ENCODE measurements at places on chromosomes 1 and 21.

DNA sequence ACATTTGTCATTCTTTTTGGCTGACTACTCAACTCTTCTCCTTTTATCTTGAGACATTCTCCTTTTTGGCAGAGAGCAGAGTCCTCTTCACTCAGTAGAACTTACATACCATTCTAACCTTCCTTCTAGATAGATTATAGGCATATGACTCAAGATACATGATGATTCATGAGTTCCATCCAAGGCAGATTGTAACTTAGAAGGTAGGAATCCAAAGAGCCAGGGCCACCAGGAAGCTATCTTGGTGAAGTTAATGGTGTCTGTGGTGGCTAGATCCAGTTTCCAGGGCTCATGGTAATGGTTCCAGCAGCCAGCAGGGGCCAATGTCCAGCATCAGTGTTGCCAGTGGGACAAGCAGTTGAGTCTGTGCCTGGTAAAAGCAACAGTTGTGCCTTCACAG is 76.1 kb upstream of the KIAA0040 start:
- no peak for DNase-seq

DNA sequence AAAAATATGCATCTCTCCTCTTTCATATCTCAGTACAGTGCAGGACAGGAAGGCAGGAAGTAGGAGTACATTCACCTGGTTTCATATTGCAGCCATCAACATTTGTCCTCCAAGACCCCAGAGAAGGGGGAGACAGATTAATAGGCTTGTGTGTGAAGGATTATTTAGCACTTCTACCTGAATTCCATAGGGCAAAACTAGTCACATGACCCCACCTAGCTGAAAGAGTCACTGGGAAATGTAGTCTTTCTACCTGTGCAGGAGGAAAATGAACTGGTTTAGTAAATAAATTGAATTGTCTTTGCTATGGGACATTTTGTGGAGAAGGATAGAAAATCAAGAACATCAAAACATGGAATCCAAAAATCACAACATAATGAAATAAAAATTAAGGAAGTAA is 13.9 kb upstream of the TRIM33 start:
- DNase-seq, result no peak

- DNase-seq, result no peak
These were observed 31.8 kb downstream of the UCK2 start for GRCh38 chr1:165858967-165859845.

- no peak for DNase-seq
These were observed 123.1 kb downstream of the AKT3 start for GRCh38 chr1:243726806-243727502.

DNA sequence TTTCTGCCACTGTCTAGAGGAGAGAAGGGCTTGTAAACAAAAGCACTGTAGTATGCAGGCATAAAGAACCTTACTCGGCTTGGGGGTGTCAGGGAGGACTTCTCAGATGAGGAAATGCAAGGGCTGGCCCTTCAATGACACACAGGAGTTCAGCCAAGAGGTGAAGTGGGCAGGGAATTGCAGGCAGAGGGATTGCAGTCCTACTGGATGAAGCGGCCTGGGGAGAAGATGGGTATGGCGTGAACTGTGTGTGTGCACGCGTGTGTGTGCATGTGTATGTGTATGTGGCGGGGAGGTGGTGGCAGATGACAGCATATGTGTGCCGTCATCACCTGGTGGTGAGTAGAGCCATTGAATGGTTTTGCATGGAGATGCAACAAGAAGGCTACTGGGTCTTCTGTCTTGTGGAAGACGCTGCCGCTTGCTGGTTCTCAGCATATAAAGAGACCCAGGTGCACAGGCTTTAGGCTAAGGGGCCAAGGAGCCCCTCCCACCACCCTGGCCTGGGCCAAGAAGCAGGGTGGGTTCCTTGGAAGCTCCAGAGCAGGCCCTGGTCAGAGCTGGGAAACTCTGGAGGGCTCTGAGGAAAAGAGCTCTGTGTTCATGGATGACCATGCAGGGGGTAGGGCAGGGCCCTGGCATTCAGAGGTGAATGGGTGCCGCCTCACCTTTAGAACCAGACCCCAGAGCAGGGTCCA is 4.1 kb upstream of the EPS8L3 start:
- DNase-seq, result no peak

- DNase-seq, result no peak
These were observed 22.1 kb upstream of the RASAL2 start for GRCh38 chr1:178071811-178072210.

- no peak for DNase-seq
These were observed 215.0 kb downstream of the DAB1 start for GRCh38 chr1:57208741-57209302.

- DNase-seq, result no peak
These were observed 2.3 kb downstream of the OVAAL start for GRCh38 chr1:180560868-180561600.

- DNase-seq, result no peak
These were observed 9.6 kb downstream of the ZBTB18 start for GRCh38 chr1:244060686-244061085.

- no peak for DNase-seq
These were observed 71.0 kb upstream of the CYP2J2 start for GRCh38 chr1:59997479-59998115.

DNA sequence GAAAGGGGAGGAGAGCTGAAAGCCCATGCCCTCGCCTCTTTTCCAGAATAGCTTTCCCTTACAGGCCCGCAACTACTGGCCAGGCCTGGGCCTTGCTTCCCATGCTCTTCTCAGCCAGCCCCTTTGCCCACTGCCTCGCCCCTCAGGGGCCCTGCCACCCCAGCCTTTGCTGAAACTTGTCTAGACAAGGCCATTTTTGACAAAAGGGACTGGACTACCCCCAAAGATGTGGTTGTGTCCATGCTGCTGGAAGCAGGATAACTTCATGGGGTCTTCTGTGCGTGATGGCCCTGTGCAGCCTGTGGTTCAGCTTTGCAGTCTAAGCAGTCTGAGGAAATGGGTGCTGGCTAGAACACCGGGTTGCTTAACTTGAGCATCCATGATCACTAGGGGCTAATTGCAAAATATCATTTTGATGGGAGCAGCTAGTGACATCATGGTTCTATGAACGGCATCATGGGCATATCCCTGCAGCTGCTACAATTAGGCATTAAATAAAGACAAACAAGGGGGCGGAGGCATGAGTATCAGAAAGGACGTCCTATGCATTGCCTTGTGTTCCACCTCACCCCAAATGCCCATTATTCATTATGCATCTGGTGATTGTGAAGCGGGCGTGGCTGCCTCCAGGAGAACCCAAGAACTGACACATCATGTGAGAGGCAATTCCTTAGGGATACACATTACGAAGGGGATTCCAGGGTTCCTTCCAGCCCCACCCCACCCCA is 36.8 kb downstream of the NTPCR start:
- DNase-seq, result no peak

- DNase-seq, result no peak
These were observed 354.4 kb downstream of the RYR2 start for GRCh38 chr1:237396426-237396825.

- no peak for DNase-seq
These were observed 943 bp upstream of the KIAA0040 start for GRCh38 chr1:175193527-175193910.

DNA sequence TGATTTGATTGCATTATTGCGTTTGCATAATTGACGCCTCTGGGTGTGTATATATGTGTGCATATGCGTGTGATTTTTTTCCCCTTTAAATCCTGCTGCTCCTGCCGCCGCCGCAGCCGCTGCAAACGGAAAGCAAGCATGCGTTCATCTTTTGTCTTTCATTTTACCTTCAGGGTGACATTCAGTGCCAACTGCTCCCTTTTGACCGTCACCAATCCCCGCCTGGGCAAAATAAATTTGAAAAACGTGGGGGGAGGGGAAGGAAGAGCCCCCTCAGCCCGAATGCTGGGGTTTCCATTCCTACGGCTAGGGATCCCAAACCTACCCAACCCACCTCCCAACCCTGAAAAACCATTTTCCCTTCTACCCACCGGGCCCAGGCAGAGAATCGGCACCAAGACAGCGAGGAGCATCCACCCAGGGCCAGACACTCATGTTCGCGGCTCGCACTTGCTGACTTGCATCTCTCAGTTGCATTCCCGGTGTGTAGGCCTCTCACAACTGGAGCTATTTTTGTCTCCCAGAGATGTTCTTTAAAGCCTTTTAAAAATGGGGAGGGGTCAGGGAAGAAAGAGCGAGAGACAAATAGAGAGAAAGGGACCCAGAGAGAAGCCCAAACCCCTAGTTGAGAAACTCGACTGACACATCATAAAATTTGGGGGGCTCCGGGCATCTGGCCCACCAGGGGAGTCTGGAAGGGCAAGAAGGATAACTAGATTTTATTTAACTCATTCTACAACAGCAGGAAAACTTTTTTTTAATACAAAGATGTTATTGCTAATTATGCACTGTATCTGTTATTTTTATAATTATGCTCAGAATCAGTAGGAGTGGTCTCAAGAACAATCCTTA is 367.1 kb upstream of the ESRRG start:
- DNase-seq, result no peak

GRCh38 chr1:61961009-61961408 is 218.7 kb downstream of the PATJ start:
- no peak for DNase-seq

GRCh38 chr1:98559291-98559690 is 102.2 kb upstream of the SNX7 start:
- DNase-seq, result no peak

DNA sequence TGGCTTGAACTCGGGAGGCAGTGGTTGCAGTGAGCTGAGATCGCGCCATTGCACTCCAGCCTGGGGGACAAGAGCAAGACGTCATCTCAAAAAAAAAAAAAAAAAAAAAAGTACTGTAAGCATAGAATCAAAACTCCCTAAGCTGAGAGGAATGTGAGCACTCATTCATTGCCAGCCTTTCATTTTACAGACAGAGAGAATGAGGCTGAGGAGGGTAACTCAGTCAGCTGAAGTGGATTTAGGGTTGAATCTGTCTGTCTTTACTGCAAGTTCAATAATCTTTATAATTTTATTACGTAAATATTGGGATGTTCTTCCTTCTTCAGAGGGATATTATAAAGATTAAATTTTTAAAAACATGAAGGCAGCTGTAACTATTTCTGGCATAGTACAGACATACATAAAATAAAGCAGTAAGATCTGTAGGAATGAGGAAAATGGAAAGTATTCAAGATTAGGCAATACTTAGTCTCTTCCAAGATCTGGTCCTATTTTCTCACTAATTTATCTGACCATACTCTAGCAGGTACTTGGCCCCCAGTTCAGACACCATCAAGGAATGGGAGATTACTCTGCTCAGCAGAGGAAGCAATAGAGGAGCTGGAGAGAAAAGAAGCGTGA is 24.1 kb upstream of the MNDA start:
- DNase-seq, result no peak

- no peak for DNase-seq
These were observed 96.2 kb downstream of the ZMYM4 start for GRCh38 chr1:35364741-35365140.

- no peak for DNase-seq
These were observed 997 bp downstream of the ZNF362 start for GRCh38 chr1:33257207-33257771.

DNA sequence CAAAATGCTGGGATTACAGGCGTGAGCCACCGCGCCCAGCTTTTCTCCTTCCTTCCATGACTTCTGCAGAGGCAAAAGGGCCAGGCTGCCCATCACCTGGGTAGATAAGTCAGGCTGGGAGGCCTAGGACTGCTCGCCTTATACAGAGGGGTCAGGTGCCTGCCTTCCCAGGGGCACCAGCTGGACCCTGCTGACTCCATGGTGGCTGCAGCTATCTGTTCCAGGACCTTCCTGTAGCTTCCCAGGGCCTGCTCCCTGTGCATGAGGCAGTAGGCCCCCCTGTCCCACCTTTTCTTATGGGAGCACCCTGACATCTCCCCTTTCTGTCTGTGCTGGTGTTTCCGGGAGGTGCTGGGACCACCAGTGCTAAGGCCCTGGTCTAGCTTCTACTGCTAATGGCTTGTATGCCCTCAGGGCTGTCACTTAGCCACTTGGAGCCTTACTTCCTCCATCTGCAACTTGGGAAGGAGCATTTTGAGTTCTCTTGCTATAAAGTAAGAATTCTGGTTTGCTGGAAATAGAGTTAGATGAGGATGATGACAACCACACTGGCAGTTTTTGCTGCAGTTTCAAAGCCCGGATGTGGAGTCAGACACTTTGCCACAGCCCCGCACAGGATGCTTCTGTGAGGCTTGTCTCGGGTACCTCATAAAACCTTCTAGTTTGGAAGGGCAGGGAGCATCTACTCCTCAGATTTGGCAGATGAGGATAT is 14.4 kb downstream of the SOX13 start:
- no peak for DNase-seq

- no peak for DNase-seq
These were observed 44.9 kb downstream of the RAB3B start for GRCh38 chr1:51945591-51945990.

- no peak for DNase-seq
These were observed 58.4 kb upstream of the EPS8L3 start for GRCh38 chr1:109821831-109822745.

GRCh38 chr1:177425199-177425598 is 254.4 kb downstream of the BRINP2 start:
- DNase-seq, result no peak

DNA sequence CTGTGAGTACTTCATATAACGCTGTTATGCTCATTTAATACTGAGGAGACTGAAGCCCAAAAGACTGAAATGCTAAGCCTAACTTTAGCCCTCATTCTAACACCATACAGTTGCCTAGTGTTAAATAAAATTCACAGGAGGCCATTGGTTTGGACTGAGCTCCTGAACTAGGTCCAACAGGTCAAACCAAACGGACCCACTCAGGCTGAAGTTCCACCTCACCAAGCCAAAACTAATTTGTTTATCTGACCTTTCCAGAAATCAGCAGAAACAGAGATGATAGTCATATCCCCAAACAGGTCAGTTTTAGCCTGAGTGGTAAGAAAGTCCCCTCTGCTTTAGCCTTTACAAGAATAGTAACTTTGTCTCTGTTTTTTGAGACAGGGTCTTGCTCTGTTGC is 311.3 kb upstream of the ZP4 start:
- no peak for DNase-seq

GRCh38 chr1:25763493-25763892 is 36.5 kb upstream of the SELENON start:
- DNase-seq, result no peak

DNA sequence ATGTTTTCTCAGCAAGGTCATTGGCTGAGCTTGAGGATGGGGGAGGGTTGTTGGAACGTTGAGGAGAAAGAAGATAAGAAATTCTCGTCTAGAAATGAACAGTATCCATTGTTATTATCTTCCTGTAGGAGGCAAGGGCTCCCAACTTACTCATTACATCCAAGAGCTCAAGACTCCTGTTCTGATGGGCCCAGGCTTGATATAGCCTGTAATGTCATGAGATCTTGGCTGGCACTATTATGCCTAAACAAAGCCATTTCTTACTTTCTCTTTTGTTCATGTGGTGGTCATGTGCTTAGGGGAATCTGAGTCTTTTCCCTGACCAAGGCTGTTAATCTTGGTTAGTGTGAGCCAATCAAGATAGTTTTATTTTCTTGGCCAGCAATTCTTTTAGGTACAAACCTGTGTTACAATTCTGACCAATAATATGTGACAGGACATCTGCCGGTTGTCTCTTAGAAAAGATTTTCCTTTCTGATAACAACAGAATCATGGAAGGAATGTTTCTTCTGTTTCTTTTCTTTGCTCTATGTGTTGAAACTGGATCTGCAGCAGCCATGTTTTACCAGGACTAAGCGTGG is 15.2 kb upstream of the IGSF3 start:
- no peak for DNase-seq

- DNase-seq, result no peak
These were observed at the start of gene ZNF436 for GRCh38 chr1:23369335-23370013. ZNF436 (minus strand) TSS chr1:23369836; CDS start chr1:23368005, 1,831 bp downstream.

Data from stimulated activated CD8-positive, alpha-beta memory T cell treated with anti-CD3 and anti-CD28 coated beads, Interleukin-7, amount 100 ng/mL, for 1 hour (primary cell).